ENCODE measurements at places on chromosomes 1 and 21.

DNA sequence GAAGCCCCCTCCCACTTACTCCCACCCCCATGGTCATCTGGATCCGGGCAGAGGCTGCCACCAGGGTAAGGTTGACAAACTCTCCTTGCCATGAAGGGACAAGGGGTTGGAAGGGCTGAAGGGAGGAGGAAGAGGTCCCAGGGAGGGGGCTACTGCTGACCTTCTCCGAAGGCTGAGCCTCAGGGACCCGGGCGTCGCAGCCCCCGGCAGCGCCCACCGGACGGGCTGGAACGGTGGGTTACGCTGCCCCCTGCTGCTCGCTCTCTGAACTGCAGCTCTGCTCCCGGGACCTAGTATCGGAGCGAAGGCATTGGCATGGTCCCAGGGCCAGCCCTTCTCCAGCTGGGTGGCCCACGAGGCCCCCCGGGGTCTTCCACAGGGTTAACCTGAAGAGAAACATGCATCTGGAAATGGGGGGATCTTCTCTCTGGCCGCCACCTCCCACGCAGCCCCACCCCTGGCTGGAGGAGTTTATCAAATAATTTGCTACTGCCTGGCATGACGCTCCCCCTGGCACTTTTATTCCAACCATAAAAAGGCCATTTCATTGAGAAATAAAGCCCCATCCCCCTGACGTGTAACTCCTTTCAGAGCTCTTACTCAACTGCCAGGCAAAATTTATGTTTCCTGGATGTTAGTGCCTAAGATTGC, 70.4 kb upstream of the TARDBP start:
- peak; percentile 50 for DNase-seq

DNA sequence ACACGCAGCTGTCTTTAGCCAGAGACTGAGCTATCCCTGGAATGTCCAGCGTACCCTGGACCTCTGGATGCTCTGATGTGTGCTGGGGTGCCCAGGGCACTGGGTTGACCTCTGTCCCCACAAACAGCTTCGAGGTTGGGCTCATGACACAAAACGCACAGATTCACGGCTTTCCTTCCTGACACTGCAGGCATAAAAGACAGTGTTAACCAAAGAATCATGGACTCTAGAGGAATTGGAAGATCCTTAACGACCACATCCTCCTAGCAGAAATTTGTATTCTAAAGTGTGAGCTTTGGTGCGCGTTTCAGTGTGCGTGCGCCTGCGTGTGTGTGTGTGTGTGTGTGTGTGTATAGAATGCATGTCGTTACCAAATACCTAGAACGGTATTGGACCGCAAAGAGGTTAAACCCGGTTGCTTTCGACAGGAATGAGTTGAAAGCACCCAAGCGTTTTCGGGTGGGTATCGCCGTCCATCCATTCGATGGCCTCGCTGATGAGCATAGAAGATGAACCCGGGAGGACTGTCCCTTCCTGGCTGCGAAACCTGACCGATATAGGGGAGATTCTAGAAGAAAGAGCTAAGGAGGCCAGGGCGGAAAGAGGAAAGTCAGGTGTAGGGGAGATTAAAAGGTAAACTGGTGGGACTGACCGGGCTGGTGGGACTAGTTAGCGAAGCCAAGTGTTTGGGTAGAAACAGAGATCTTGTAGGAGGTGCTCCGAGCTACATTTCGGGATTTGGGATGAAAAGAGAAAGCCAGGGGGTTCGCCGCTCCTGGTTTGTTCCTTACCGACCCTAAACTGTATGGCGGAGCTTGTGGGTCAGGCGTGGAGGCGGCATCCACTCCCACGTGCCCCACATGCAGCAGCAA, 6.8 kb upstream of the LHX9 start:
- no peak for DNase-seq

DNA sequence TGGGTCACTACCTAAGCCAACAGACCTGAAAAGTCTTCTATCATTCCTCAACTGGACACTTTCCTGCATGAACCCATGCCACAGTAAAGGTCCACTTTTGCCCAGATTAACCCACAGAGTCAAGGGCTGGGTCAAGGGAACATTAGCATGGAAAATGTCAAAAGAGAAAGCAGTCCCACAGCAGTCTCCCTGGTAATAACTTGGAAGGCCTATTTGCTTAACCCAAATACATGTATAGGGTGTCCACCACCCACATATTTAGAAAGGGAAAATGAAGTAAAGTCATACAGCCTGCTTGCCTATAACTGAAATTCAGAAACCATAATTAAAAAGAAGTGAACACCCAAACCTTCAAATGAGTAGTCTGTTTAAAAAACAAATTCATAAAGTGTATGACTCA, 16.1 kb upstream of the HSD3B1 start:
- no peak for DNase-seq

- no peak for DNase-seq
These were observed 238.1 kb upstream of the OLFM3 start for GRCh38 chr1:102234753-102235359.

DNA sequence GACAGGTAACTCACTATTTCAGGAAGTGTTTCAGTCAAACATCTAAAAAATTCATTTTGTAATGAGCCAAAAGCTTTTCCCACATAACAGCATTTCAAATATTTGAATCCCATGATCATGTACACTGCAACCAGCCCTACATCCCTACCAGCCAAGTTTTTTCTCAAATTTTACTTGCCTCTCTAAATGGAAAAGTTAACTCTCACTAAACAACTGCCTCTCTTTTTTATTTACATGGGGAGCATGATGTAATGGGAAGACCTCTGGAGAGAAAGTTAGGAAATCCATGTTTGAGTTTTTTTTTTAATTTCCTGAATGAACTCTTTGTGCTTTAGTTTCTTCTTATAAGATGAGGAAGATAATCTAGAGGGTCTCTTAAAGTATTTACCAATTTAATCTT, 70.5 kb downstream of the TTLL7 start:
- no peak for DNase-seq

DNA sequence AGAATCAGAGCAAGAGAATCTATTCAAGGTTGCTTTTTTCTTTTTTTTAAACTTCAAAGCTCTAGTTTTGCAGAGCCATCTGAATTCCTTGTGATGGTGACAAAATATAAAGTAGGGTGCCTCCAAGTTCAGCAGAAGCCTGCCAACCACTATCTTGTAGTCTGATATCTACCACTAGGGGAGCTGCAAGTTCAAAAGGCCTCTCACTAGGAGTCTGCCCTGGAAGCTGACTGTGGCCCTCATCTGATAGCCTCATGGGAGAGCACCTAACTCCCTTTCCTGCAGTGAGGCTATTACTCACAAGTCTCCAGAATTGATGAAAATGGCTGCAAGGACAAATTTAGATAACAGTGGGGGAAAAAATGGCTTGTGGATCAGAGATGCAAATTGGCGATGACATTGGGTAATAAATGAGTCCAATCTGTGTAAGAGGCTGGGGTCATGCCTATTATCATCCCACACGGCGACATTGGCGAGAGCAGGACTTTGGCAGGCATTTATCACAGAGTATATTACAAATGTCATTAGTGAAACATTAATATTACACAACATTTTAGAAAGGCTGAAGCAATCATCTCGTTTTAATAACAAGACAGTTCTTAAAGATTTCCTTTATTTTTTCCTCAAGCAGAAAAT, 10.7 kb upstream of the ZP4 start:
- DNase-seq, result no peak

DNA sequence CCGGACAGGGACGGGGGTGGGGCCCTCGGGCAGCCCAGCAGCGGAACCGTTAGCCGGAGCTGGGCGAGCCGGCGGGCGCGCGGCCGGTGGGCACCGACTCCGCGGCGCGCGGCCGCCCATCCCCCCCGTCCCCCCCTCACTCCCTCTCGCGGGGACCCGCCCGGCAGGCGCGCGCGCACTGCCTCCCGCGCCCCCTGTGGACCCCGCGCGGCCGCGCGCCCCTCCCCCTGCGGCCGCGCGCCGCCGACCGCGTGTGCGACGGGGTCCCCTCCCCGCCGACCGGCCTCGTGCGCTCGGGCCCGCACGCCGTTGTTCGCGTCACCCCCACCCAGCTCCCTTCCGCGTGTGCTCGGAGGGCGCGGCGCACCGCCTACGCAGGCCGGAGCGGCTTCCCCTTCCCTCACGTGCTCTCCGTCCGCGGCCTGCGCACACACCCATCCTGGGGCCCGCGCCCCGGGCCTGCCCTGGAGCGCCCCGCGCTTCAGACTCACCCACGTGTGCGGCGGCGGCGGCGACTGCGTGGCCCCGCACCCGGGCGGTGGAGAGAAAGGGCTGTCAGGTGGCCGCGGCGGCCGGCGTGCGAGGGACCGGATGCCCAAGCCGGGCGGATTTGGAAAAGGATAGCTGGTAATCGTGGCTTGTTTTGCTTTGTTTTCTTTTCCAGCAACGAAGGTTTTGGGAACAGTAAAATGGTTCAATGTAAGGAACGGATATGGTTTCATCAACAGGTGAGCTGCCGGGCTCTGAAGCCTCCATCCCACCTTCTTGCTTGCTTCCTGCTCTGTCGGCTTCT, 717 bp downstream of the YBX1 start:
- DNase-seq, result peak; percentile 10

GRCh38 chr1:71737768-71738167, 544.6 kb downstream of the NEGR1 start:
- DNase-seq, result no peak

- DNase-seq, result no peak
These were observed 3.9 kb downstream of the JAK1 start for GRCh38 chr1:64962441-64962840.

- DNase-seq, result no peak
These were observed 52.1 kb downstream of the C4BPA start for GRCh38 chr1:207156095-207156494.

- DNase-seq, result no peak
These were observed 16.3 kb upstream of the HPCAL4 start for GRCh38 chr1:39707506-39707905.

DNA sequence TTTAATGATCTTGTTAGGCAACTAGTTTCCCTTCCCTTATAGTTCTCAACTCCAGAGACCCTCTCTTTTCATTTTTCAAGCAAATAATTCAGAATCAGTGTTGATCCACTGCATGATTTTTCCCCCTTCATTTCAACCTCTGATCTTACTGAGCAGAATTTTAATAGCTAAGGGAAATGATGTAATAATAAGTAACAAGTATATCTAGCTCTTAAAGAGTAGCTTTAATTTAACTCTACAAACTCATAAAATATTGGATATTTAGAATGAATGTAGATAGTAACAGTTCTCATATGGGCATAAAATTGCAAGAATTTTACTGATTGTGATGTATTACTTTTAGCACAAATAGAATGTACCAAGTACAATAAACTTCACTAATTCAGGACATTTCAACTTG, 130.2 kb downstream of the NR5A2 start:
- DNase-seq, result no peak

- DNase-seq, result no peak
These were observed 102.0 kb downstream of the ERG start for GRCh38 chr21:38396325-38396724.

DNA sequence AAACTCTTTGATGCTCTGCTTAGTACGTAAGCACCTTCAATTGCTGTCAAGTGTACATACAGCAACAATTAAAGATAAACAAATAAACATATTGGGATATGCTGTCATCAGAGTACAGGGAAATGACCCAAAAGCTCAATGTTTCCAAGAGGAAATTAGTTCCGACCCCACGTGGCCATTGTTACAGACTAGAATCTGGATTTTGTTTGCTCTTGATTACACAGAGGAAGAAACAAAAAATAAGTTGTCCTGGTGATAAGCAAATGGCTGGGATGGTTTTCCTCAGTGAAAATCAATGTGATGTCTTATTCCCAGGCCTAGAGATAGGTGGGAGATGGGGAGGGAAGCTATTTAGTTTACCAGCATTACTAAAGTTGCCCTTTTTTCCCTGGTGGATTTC, 113.0 kb upstream of the UBE2U start:
- no peak for DNase-seq

DNA sequence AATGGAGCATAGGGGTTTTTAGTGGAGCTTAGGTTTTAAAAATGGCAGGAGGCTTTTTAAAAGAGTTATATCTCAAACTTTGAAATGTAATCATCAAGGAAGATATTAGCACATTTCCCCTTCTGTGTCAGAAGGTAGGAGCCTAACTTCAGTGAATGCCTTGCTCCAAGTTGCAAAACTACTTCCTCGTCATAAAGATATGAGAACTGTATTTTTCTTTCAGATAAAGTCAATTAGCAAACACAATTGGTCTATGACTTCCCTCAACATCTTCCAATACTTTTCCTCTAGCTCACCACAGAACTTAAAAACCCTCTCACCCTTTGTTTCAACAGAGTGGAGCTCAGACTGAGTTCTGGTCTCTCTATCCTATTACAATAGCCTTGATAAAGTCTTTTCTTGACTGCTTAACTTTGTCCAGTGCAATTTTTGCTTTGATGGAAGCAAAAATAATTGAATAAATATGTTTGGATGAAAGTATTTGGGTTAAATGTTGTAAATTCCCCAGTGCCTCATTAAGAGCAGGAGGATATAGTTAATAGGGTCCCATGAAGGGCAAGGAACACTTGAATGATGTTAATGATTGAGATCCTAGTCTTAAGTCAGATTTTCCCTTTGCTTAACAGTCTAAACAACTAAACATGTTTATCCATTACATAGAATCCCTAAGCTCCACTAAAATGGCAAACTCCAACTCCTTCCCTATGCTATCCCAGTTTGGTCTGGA, 58.9 kb downstream of the TNFSF18 start:
- no peak for DNase-seq

DNA sequence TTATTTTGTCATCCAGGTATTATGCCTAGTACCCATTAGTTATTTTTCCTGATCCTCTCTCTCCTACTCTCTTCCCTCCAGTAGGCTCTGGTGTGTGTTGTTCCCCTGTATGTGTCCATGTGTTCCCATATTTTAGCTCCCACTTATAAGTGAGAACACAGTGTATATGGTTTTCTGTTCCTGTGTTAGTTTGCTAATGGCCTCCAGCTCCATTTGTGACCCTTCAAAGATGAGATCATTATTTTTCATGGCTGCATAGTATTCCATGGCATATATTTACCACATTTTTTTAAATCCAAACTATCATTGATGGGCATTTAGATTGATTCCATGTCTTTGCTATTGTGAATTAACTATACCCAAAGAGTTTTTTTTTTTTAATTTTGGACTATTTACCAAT, 1675.7 kb upstream of the B3GALT2 start:
- no peak for DNase-seq

GRCh38 chr1:3746830-3747521, 5.3 kb upstream of the CCDC27 start:
- peak; percentile 77 for DNase-seq

GRCh38 chr1:3654549-3655281, 2.4 kb downstream of the TP73 start:
- DNase-seq, result no peak

GRCh38 chr1:172500207-172500606, 32.7 kb upstream of the SUCO start:
- no peak for DNase-seq
